ENCODE measurements at places on chromosomes 1 and 21.

DNA sequence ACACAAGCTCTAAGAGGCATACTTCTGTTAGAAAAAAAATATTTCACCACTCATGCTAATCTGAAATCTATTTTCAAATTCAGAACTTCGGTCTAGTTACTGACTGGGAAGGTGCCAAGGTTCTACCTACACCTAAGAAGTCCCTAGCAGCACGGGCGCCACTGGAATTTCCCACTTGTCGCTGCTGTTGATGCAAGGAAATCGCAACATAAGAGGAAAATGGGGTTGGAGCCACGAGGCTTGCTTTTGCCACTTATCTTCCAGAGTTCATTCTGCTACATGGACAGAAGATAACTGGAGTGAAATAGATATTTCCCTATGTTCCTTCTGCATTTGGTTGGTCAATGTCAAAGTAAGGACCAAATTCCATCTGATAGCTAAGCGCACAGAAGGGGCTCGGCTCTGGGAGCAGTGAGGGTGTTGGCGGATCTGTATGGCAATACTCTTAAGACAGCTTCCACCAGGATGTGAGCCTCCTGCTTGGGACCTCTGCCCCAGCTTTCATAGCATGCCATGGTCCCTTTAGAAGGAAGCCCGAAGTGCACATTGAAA, 47.2 kb downstream of the RCAN1 start:
- DNase-seq = no peak

GRCh38 chr1:182781841-182782586, 7.6 kb upstream of the NPL start:
- no peak for DNase-seq

- DNase-seq = no peak
Measured at GRCh38 chr1:202007805-202008489, 2.4 kb upstream of the ELF3 start.

DNA sequence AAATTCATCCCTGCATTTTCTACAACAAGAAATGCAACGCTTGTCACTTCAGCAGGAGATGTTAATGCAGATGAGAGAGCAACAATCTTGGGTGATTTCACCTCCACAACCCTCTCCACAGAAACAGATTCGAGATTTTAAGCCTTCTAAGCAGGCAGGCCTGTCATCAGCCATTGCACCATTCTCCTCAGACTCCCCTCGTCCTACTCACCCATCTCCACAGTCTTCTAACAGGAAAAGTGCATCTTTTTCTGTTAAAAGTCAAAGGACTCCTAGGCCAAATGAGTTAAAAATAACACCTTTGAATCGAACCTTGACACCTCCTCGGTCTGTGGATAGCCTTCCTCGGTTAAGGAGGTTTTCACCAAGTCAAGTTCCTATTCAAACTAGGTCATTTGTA, 23.4 kb upstream of the GPR25 start:
- no peak for DNase-seq

GRCh38 chr1:228753786-228754360, 18.6 kb downstream of the RHOU start:
- DNase-seq = no peak

DNA sequence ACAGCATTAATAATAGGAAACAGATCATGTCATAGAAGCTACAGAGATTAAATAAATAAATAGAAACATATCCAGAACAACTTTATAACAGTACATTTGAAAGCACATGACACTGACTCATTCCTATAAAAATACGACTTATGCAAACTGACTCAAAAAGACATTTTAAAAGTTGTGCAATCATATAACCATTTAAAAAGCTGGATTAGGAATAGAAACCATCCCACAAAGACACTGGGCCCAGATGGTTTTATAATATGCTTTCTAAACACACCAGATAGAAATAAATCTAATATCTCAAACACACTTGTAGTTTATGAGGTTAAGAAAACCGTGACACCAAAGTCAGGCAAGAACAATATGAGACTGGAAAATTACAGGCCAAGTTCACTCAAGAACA, 47.6 kb downstream of the MATN1 start:
- DNase-seq = no peak

- no peak for DNase-seq
Measured at GRCh38 chr1:247448107-247448791, 9.7 kb downstream of the OR2B11 start.

GRCh38 chr1:165524639-165525285, 19.0 kb upstream of the LRRC52 start:
- DNase-seq = no peak

DNA sequence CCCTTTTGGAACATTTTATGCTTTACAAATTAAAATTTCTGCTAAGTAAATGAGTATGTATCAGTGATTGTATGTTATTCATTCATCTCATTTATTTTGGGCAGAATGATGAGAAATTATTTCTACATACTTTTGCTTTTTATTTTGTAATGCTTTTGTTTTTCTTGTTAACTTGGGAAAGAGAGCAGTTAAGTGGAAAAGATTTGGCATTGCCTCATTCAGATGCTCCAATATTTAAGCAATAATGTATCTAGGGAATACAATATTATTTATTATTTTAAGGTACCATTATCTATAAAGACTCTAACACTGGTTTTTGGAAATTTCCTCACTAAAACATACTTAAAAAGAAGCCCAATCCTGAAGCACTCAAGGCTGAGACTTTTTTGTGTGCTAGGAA, 431.8 kb downstream of the NEGR1 start:
- DNase-seq = no peak

GRCh38 chr1:81998165-81998564, 197.4 kb downstream of the ADGRL2 start:
- DNase-seq = no peak

GRCh38 chr1:202038688-202039346, 28.4 kb downstream of the ELF3 start:
- DNase-seq = no peak

DNA sequence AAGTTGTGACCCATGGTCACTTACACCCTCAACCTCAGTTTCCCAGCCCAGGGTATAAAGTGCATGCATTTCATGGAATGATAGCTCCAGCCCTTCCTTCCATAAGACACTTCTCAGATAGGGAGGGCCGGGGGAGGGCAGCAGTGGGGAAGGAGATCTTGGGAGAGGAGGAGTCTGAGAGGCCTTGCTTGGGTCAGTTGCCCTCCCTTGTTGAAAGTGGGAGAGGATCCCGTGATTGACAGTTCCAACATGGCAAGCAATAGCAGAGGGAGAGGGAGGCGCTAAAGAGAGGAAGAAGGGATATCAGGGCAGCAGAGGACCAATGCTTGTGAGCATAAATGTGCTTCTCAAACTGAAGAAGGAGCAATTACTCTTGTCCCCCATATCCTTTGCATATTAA, 244.4 kb downstream of the CHRM3 start:
- no peak for DNase-seq

- no peak for DNase-seq
Measured at GRCh38 chr1:221188458-221188857, 309.2 kb downstream of the HLX start.

- DNase-seq = peak; percentile 97
Measured at GRCh38 chr1:92804721-92805201, 19.9 kb upstream of the EVI5 start.

DNA sequence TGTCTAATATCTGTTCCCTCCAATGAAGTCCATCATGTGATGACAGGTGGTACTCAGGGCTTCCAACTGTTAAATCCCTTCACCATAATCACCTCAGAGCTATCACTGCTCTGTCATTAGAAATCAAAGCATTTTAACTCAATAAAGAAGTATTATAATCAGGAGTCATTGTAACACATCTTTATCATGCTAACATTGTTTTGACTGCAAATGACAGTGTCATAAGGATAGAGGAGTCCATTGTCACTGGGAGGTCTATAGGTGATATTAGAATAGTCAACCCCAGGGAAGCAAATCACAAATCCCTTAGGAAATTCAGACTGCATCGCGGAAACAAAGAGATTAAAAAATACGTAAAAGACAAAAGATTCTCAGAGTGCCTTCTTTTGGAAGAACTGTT, 30.8 kb downstream of the LRRC53 start:
- no peak for DNase-seq

DNA sequence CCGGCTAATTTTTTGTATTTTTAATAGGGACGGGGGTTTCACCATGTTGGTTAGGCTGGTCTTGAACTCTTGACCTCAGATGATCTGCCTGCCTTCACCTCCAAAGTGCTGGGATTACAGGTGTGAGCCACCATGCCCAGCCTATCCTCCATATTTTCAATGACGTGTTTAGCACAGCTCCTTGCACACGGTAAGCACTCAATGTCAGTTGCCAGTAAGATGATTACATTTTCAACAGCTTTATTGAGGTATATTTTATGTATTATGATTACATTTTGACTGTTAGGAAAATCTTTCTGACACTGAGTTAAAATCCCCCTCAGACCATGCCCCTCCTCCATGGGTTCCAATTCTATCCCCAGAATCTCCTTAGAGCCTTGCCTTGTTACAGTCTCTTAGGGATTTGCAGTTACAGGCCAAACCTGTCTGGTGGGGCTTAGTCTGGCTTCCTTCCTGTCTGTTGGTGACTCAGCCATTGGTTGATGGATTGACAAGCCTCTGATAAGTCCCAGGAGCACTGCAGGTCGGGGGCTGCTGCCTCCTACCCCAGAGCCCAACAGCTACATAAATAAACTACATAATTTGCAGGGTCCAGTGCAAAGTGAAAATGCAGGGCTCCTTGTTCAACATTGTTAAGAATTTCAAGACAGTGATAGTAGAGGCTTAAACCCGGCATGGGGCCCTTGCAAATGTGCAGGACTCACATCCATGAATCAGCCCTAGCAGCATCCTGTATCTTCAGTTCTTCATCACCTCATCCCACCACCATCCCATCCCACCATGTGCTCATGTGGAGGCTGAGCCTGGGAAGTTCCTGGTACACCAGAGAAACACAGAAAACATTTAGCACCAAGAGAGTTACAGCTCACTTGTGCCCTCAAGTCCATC, 23.4 kb downstream of the COA7 start:
- no peak for DNase-seq

DNA sequence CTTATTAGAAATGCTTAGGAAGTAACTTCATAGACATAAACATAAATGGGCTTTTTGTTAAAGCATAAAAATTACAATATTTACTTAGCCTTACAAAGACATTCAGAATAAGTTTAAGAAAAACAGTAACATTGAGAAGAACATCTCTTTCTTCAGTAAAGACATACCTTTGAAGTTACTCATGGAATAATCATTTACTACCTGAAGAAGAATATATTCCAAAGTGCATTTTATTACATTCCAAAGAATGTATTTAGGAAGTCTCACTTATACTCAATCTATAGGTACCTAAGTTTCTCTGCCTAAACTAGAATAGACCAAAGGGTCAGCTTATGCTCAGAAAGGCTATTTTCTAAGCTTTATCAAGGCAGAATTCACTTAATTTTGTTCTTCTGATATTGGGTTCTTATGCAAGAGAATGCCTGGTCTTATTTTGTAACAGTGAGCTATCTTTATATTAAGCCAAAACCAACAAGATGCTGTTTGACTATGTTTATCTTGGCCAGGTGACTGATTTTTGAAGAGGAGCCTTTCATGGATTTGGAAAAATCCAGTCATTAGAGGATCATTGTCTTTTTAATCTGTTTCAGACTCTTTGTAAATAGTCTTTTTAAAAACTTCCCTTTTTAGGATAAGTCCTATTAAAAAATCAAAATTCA, 110.1 kb downstream of the OLFML2B start:
- no peak for DNase-seq

GRCh38 chr1:57217905-57218304, 206.0 kb downstream of the DAB1 start:
- DNase-seq = no peak

DNA sequence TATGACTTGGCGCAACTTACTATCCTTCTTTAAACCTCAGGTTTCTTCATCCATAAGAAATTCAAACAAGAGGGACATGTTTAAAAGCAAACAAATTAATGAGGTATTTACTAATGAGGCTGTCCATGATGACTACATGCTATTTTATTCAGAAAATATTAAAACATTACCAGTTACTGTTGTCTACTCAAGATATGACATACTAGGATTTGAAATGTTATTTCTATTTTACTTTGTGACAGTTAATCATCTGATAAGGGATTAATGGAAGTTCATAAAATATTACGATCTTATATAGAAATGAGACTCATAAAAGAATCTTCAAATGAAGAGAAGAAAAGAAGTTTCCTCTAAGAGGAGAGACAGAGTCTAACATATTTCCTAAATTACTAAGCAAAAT, 80.1 kb downstream of the SPATA6 start:
- DNase-seq = no peak

GRCh38 chr1:43121256-43121900, 50.7 kb downstream of the EBNA1BP2 start:
- no peak for DNase-seq

DNA sequence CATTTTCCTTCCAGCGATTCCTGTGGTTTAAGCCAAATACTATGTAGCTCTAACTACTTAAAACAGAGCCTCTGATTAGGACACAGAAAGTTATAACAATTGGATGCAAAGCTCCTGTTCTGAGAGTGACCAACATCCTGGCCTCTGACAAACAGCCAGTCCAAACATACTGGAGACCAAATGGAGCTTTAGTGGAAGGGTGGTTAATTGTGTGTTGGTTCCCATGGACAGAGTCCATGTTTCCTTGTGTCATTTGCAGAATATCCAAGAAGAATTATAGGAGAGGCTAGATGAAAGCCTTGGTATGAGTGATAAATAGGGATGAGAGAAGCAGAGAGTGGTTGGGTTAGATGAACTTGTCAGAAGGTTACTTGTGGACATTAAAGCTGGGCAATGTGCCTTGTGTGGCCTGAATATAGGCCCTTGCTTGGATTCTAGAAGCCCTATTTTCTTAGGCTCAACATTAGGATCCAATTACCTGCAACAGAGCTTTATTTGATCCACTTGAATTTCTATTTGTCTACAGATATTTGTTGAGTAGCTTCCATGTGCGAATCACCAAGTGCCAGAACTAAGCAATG, 180.5 kb upstream of the GORAB start:
- no peak for DNase-seq

- DNase-seq = no peak
Measured at GRCh38 chr1:232472485-232473041, 157.4 kb downstream of the SIPA1L2 start.

DNA sequence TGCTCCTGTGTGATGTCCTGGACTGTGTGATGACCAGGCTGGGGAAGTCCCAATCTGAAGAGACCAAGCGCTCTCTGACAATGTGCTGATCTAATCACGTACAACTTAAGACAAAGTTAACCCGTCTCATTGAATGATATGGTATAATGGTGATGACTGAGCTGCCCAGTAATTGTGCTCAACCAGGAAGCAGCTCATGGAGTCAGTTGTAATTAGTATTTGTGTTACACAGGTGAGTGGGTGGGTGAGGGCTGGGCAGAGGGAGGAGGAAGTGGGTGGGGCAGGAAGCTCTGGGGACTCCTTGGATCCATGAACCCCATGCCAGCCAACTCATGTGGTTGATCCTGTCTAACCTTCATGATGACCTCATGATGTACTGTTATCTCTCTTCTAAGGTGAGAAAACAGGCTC, 8.7 kb upstream of the ECE1 start:
- no peak for DNase-seq

GRCh38 chr1:88317396-88317795, 366.7 kb upstream of the PKN2 start:
- no peak for DNase-seq

- no peak for DNase-seq
Measured at GRCh38 chr1:2569060-2569459, 12.9 kb downstream of the TNFRSF14 start.

GRCh38 chr1:98706173-98706843, 44.8 kb downstream of the SNX7 start:
- DNase-seq = no peak

Measured in pulmonary artery endothelial cell (primary cell).